T follicular helper cell (primary cell): ENCODE measurements at places on chromosomes 6 and 20.

DNA sequence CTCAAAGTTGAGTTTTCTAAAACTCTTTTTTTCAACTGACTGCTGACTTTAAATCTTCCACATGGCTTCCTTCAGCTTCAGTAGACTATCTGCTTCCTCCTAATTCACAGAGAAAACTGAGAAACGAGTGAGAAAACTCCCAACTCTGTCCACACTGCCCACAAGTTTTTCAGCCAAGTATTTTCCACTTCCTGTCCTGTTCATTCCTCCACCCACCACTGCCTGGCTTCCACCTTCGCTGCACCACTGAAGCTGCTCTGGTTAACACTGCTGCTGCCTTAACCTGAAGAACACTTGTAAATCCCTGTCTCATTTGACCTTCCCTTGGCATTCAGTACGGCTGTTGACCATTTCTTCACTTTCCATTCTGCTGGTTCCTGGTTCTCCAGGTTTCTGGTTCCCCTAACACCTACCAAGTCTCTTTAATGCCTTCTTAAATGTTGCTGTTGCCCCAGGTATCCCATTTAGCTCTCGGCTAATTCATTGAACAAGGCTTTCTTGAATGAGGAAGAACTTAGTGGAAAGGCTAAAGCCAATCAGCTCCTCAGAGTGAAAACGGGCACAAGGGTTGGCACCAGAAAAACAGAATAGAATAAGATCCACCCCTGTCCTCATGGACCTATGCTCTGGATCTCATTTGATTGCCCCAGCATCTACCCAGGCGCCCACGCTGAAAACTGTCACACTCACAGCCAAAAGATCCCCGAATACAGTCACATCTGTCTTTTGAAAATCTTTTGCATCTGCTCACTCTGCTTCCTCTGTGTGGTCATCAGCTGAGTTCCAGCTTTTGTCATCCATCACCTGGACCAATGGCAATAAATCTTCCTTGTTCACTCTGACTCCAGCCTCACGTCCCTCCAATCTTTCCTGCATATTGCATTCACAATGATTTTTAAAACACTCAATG lies 104.4 kb upstream of the TAB2 start:
- no peak for DNase-seq

DNA sequence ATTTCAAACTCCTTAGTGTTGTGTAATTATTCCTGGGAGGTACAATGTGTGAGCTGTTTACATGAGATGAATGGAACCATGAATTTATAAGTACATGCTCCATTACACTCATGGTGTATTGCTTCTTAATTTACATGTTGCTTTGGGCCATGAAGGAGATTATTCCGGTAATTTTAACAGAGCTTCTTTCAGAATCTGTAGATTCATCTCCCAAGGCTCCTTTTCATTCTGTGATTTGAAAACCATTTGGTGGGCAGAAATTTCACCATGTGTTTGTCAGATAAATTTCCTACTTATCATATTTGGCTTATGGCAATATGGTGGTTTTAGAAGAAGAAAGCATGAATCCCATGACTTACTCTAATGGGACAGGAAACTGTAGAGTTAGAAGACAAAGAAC lies 421.6 kb upstream of the EYS start:
- DNase-seq, result no peak

- no peak for DNase-seq
Observed at GRCh38 chr6:36751833-36752186, 54.2 kb downstream of the RAB44 start.

DNA sequence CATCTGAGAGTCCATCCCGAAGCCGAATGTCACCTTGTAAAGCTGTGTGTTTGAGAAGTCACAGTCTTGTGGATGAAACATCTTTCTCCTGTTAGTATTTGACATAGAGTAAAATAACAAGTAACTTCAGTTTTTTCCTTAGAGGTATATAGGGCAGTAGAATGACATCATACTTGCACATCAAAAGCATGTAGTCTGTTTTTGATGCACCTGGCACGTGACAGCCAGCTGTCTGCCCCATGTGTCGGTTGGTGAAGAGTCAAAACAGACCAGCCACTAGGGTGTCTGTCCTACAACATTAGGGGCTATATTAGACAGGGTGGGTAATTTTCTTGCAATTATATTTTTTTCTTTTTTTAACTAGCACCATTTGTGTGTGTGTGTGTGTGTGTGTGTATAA lies 70.2 kb downstream of the SNX9 start:
- peak; percentile 53 for DNase-seq

GRCh38 chr6:125793280-125793679 lies 2.5 kb downstream of the NCOA7 start:
- no peak for DNase-seq

- no peak for DNase-seq
Observed at GRCh38 chr6:109453594-109454495, 1.7 kb downstream of the MICAL1 start.

DNA sequence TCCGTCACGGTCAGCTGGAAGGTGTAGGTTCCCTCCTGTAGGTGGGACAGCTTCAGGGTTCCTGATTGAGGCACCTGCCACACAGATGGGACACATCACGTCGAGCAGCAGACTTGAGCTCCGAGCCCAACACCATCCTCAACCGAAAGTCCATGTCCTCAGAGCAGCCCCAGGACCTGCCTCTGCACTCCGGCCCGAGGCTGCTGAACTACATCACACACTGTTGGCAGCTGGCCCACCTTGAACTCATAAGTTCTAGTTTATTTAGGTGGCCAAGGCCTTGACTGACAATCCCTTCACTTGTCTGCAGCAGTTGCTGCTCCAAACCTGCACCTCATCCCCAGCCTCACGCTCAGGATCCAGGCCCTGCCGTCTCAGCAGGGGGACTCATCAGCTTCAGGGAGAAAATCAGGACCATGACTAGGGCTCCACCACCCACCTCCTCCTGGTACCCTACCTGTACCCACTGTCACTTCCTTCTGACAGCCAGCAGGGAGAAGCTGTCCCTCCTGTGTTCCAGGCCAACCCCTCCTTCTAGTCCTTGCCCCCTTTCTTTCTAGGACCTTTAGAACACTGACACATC lies 21.0 kb downstream of the LRP11 start:
- DNase-seq, result no peak

GRCh38 chr20:58547623-58548475 lies 32.6 kb upstream of the APCDD1L start:
- DNase-seq, result no peak
